Forelimb muscle (tissue), 1 donor: ENCODE measurements at places on chromosomes 6 and 20.

DNA sequence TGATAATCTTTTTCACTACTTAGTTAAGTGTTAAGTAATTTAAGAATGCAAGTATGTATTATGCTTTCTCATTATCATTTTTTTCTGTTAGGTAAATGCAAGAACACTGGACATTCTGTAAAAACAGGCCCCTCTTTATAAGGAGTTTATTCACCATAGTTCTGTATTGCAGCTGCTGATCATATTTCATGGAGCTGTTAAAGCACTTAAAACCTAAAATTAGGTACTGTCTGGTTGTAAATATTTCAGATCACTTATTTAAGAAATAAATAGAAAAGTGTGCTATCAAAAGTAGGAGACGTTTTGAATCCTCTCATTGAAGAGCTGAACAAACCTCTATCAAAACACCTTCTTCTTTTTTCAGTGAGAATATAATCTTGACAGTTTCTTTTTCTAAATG lies 3.9 kb downstream of the EYA4 start:
- DNase-seq = no peak

DNA sequence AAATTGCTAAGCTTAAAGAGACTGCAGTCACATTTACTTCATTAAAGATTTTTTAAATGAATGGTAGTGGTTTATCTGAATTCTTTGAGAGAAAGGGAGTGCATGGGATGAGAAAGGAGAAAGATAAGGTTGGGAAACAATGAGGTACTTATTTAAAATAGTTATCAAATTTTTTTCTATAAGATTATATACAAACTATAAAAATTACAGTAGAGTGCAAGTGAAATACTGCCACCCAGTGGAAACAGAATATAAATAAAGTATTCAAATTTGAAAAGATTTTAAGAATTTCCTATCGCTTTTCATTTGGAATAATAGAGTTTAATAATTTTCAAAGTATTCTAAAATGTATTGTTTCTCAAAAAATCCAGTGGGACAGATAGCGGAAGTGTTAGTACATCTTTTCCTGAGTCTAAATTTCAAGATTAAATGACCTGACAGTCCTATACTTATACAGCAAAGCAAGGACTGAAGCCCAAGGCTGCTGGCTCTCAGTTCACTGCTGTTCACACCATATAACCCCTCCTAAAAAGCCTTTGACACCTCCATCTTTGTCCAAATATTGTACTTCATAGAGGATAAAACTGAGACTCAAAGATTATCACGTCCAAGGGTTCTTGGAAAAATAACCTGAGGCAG lies 31.1 kb downstream of the EPM2A start:
- peak; percentile 8 for DNase-seq

GRCh38 chr20:41258474-41258873 lies 59.1 kb downstream of the ZHX3 start:
- no peak for DNase-seq

- no peak for DNase-seq
Observed at GRCh38 chr20:17614176-17614811, 44.4 kb downstream of the DSTN start.

DNA sequence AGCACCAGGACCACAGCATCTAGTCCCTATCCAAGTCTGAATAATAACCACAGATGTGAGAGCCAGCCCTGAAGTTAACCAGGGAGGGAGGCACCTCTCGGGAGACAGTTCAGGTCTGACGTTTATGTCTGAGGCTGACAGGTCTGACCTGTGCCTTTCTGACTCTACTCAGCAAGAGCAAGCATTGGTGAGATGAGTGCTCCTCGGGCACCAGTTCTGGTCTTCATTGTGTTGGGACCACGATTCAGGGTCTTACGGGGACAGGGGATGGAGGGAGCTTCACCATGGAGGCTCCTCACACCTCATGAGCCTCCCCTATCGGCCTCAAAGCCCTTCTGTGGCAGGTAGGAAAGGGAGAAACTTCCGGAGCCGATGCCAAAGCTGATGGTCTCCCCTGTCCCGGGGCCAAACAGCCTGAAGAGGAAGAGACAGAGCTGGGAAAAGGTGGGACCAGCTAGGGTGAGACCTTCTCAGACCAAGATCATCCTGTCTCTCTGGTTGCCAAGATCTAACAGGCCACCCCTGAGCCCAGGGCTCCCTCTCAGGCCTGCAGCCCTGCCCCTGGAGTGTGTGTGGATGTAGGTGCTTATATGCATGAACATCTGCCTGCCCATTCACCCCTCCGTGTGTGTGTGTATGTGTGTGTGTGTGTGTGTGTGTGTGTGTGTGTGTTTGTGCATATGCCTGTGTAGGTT lies 170.5 kb downstream of the VEGFA start:
- DNase-seq = no peak

DNA sequence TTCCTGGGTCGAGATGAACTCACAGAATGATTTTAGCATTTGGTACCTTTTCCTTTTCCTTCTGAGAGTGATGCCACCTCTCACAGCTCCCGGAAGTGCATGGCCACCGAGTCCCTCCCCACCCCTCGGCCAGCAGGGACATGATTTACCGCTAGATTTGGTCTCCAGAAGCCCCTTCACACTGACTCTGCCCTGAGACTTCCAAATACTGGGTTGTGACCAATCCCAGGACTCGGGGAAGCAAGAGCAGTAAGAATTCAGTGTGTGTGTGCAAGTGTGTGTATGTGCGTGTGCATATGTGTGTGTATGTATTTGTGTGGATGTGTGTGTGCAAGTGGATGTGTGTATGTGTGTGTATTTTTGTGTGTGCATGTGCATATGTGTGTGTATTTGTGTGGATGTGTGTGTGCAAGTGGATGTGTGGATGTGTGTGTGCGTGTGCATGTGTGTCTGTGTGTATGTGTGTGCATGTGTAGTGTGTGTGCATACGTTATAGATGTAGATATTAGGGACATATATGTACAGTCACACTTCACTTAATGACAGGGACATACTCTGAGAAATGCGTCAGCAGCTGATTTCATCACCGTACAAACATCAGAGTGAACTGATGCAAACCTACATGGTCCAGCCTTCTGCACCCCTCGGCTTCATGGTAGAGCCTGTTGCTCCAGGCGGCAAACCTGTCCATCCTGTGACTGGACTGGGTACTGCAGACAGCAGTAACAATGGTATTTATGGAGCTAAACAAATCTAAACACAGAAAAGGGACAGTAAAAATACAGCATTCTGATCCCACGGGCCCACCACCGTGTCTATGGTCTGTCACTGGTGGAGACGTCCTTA lies 374.5 kb downstream of the TAF4 start:
- no peak for DNase-seq

GRCh38 chr6:149823013-149823412 lies 41.1 kb downstream of the LRP11 start:
- DNase-seq = no peak

- no peak for DNase-seq
Observed at GRCh38 chr6:37838219-37838921, 18.8 kb downstream of the ZFAND3 start.
